ENCODE measurements at places on chromosomes 1 and 21.

DNA sequence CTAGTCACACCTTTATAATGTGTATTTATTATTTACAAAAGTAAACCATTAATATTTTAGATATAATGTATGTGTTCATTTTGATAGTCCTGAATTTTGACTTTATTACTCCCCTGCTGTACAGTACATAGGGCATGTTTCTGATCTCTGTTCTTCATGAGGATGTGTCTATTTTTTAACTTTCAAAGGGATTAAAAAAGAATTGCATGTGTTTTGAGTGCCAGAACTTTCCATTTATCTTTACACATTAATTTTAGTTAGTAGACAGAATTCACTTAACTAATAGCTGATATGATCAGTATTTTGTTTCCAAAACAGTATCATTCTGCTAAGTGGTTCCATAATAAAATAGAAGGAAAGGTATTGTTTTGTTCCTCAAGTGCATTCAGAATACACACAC is 3.1 kb downstream of the PBX1 start:
- DNase-seq: no peak

GRCh38 chr21:42829954-42830353 is 49.4 kb downstream of the WDR4 start:
- no peak for DNase-seq

DNA sequence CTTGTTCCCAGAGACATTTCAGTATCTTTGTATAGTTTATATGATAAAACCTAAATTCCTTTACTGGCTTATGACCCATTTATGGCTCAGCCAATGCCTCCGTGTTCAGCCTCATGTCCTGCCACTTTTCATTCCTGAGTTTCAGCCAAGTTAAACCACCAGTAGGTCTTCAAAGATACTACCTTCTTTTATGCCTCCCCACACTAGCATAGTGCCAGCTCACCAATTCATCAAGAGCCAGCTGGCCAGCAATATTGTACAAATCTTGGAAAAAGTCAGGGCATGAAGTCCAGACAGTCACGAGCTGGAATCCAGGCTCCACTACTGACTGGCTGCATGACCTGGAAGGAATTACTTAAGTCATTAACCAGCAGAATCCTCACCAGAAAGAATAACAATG is 446.0 kb downstream of the GPATCH2 start:
- DNase-seq: no peak

DNA sequence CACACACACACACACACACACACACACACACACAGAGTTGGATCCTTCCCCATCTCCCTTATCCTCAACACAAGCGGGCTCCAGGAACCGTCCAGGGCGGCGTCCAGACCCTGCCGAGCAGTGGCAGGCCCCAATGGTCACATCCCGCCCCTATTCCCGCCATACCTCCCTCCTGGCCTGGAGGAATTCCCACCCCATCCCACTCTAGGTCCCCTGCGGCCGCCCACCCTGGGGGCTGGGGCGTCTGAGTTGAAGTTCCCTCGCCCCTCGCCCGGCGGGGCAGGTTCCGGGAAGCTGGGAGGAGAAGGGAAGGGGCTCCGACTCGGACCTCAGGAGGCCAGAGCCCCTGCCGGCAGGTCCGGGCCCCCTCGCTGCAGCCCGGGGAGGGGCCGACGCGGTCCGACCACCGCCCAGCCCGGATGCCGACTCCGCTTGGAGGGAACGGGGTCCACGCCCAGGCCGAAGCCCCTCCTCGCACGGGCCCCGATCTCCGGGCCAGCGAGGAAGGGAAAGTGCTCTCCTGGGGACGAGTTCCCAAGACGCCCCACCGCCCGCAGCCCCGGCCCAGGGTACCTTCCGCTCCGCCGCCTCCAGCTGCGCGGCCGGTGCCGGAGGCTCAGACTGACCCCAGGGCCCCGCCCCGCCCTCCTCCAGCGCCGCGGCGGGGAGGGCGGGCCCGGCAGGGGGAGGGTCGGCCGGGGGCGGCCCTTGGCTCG is at the start of gene RHOC:
TSS of gene RHOC (minus strand) at position 623 of the 716 bp plus-strand sequence. CDS start 3,328 bp downstream, outside the sequence.
- DNase-seq: peak; percentile 62

DNA sequence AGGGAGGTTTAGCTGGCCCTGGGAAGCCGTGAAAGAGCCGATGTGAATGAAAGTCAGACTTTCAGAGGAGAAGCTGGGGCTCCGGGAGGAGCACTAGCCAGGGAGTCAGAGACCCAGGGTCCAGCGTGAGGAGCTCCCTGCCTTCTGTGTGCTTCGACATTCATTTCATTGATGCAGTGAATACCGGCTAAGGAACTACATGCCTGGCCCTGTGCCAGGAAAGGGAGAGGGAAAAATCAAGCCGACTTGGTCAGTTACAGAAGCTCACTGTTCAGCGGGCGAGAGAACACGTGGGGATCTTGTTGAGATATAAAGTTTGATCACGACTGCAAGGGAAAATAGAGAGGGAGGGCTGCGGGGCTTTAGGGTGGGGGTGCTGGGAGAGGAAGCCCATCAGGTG is 76.7 kb upstream of the RUNX3 start:
- no peak for DNase-seq

DNA sequence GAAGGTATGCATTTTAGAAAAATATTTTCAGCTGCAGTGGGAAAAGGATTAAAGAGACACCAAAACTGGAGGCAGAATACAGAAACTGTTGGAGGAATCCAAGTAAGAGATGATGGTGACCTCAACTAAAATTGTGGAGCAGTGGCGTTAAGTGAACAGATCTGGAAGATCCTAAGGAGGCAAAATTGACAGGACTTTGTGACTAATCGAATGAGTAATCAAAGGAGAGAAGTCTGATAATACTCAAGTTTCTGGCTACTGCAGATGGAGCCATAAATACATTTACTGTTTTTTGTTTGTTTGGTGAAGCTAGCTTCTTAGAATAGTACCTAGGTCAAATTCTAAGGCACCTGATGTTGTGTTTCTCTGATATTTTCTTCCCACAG is 3.1 kb downstream of the CTBS start:
- no peak for DNase-seq

DNA sequence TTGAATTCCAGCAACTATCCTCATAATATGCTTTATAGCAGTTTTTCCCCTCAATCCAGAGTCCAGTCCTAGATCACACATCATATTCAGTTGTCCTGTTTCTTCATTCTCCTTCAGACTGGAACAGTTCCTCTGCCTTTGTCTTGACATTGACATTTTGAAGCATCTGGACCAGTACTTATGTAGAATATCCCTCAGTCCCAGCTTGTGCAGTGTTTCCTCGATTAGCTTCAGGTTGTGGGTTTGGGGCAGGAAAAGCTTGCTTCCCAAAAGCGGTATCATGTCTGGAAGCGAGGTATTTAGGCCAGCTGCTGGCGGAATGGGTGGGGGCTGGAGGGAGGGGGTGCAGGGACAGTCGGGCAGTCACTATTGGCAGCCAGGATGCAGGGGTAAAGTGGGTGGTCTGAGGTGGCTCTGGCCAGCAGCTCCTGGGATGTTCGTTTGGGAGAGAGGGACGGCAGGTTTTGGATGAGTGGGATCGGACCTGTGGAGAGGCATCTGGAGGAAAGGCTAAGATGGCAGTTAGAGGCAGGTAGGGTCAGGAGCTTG is 6.5 kb downstream of the THEMIS2 start:
- no peak for DNase-seq

GRCh38 chr1:172774561-172774960 is 115.7 kb downstream of the FASLG start:
- no peak for DNase-seq

DNA sequence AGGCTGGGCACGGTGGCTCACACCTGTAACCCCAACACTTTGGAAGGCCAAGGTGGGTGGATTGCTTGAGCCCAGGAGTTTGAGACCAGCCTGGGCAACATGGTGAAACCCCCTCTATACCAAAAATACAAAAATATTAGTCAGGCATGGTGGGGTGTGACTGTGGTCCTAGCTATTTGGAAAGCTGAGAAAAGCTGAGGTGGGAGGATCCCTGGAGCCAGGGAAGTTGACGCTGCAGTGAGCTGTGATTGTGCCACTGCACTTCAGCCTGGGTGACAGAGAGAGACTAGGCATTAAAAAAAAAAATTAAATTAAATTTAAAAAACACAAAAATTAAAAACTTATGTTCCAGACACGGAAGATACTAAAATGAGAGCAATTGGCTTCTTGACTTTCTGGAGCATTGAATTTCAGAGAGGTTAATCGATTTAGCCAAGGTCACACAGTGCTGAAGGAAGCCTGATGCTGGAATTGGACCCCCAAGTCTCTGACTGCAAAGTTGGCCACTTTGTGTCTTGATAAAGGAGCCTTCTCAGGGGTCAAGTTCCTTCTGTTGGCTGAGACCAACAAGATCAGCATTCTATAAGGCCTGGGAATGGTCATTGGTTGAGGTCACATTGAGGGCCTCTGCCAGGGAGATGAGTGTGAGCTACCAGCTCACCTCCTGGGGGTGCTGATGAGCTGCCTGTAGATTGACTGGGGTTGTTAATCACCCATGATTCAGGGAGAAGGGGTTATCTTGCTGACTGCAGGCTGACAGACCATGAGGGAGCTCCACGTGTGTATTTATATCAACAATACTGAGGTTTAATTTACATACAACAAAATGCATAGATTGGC is 54.3 kb downstream of the RPS6KA1 start:
- DNase-seq: peak; percentile 72

GRCh38 chr1:205318231-205318991 is 3.1 kb downstream of the NUAK2 start:
- no peak for DNase-seq

GRCh38 chr1:190000365-190000872 is 477.2 kb downstream of the BRINP3 start:
- no peak for DNase-seq

DNA sequence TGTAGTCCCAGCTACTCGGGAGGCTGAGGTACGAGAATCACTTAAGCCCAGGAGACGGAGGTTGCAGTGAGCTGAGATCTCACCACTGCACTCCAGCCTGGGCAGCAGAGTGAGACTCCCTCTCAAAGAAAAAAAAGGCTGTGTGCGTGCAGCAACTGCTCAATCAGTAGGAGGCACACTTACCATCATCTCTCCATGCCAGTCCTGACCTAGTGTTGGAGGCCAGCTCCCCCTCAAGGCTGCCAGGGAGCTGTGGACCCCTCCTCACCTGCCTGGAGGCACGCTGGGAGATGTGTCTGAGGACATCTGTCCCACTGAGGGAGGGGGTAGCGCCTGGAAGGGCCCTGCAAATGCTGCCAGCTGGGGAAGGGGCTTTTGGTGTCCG is 11.9 kb downstream of the RPS6KA1 start:
- DNase-seq: no peak

DNA sequence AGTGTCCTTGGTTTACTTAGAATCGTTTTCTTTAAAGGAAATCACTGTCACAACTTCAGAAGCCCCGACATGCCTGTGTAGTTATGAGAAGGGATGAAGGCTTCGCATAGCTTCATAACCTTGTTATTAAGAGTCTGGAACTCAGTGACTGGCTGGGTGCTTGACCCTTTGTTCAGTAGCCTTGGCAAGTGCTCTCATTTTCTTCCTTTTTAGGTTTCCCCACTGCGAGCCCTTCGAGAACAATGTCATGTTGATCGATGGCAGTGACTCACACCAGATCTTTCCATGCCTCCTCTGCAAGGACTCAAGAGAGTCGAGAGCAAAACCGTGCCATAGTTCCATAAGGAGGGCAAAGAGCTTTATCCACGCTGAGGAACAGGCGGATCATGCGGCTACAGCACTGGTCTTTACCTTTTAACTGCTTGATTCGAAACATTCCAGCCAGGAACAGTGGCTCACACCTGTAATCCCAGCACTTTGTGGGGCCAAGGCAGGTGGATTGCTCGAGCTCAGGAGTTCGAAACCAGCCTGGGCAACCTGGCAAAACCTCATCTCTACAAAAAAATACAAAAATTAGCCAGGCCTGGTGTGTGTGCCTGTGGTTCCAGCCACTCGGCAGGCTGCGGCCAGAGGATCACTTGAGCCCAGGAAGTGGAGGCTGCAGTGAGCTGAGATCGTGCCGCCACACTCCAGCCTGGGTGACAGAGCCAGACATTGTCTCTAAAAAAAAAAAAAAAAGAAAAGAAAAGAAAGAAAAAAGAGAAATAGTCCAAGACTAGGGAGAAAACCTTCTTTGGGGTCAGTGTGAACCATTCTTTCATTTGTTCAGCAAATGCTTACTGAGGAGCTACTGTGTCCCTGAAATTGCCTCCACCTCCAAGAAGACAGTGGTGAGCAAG is 95.4 kb upstream of the ERRFI1 start:
- no peak for DNase-seq

GRCh38 chr1:236654957-236655356 is 31.3 kb upstream of the ACTN2 start:
- DNase-seq: no peak

DNA sequence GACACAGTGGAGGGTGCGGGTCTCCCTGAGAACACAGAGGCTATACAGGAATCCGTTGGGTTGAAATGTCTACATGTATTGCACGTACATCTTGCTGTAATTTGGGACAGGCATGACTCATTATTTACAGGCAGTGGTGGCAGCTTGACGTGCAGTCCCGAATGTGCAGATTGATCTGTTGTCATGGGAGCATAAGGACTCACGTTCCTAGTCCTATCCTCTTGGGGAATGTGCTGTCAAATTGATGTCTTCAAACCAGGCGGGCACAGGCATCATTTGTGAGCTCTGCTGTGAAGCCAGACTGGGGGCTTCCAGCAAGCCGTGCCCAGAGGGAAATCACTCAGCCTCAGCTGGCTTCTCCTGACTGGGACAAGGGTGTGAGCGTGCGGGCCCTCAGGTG is 40.5 kb downstream of the S100B start:
- no peak for DNase-seq

GRCh38 chr1:180630408-180631193 is 1.2 kb upstream of the XPR1 start:
- DNase-seq: no peak

DNA sequence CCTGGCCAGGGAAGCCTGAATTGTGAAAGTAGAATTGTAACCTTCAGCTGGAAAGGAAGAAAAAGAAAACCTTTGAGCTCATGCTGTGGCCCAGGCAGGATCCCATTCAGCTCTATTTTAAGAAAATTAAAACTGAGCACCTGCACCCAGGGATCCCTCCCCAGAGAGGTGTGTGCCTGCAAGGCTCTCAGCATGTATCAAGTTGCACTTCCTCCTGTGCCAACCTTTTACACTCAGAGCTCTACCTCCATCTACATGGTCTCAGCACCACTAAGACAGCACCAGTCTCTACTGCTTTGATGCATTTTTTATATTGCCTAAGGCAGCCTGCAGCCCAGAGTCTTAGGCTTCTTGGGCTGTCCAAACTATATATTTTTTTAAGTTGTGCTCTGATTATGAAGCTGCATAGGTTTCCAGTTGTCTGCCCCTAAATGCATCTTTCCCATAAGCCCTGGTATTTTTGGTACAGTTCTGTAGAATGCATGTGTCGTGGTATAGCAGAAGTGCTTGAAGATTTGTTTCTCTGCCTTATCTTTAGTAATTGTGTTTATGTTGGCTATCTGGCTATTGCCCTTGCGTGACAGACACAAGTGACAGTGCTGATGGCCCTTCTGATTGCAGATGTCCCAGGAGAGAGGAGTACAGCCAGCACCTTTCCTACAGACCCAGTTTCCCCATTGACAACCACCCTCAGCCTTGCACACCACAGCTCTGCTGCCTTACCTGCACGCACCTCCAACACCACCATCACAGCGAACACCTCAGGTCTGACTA is 63.1 kb downstream of the PTPRC start:
- DNase-seq: no peak
